ENCODE measurements at places on chromosomes 6 and 20. TPM values are rescaled to one million over a fixed set of nuclear protein-coding genes. Genes with fewer than 3 reads are reported as not detected.

Gene REV3L
- total RNA-seq: 17.4 TPM

Gene KCNK16
- not detected for total RNA-seq

Gene POM121L2
- total RNA-seq: not detected

Gene ZNF165
- 5.1 TPM for total RNA-seq

- no peak overlapping the region for H3K4me3 ChIP-seq
- no peak overlapping the region for H3K27ac ChIP-seq
- no peaks in the 10 kb centered on the region for H3K27me3 ChIP-seq
- DNase-seq: no peak
- no peaks in the 10 kb centered on the region for H3K36me3 ChIP-seq
Observed at GRCh38 chr6:68655028-68655427, 19.9 kb downstream of the ADGRB3 start.

GRCh38 chr20:54065601-54066038 lies 4.8 kb downstream of the BCAS1 start:
- H3K27me3 ChIP-seq: no peaks in the 10 kb centered on the region
- H3K4me1 ChIP-seq: peaks cover 33% of the 10 kb centered on the region
- no peaks in the 10 kb centered on the region for H3K36me3 ChIP-seq
- no peak for DNase-seq
- H3K27ac ChIP-seq: no peak overlapping the region
- H3K4me3 ChIP-seq: no peak overlapping the region

DNA sequence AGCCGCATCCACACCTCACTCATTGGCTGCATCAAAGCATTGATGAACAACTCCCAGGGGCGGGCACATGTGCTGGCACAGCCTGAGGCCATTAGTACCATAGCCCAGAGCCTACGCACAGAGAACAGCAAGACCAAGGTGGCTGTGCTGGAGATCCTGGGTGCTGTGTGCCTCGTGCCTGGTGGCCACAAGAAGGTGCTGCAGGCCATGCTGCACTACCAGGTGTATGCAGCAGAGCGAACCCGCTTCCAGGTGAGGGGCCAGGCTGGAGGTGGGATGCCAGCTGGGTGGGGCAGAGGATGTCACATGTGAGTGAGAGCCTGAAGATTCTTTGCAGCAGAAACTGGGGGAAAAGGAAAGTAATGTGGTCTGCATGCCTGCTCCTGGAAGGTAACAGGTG lies 66.7 kb downstream of the MOCS1 start:
- H3K36me3 ChIP-seq: no peaks in the 10 kb centered on the region
- H3K4me1 ChIP-seq: no peaks in the 10 kb centered on the region
- DNase-seq: no peak
- H3K27me3 ChIP-seq: peaks cover 7% of the 10 kb centered on the region
- no peak overlapping the region for H3K27ac ChIP-seq
- no peak overlapping the region for H3K4me3 ChIP-seq

DNA sequence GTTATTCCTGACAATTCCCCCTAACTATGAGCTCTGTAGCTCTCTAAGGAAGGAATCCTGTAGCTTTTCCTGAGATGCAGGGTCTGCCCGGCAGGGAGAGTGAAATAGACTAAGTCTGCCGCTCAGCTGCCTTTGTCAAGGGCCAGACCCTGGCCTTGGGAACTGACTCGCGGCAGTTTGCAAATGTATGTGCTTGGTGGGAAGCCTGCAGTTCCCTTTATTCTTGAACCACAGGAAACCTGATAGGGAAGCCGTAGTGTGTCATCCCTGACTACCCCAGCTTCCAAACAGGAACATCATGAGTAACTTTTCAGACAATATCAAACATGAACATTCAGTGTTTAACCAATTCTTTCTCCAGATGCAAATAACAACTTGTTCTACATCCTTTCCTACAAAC lies 78.7 kb upstream of the IFNGR1 start:
- H3K36me3 ChIP-seq: no peaks in the 10 kb centered on the region
- DNase-seq: no peak
- H3K4me1 ChIP-seq: peaks cover under 1% of the 10 kb centered on the region
- no peak overlapping the region for H3K27ac ChIP-seq
- H3K4me3 ChIP-seq: no peak overlapping the region

- peaks cover 59% of the 10 kb centered on the region for H3K4me1 ChIP-seq
- H3K4me3 ChIP-seq: peak overlapping the region; percentile 75
- peaks cover 3% of the 10 kb centered on the region for H3K36me3 ChIP-seq
- no peak for DNase-seq
- H3K27me3 ChIP-seq: no peaks in the 10 kb centered on the region
Observed at GRCh38 chr6:136761227-136761922, 30.9 kb downstream of the MAP3K5 start.

GRCh38 chr6:116012951-116013350 lies 47.7 kb downstream of the FRK start:
- H3K36me3 ChIP-seq: no peaks in the 10 kb centered on the region
- H3K4me1 ChIP-seq: peaks cover 15% of the 10 kb centered on the region

- DNase-seq: no peak
- H3K36me3 ChIP-seq: no peaks in the 10 kb centered on the region
- no peak overlapping the region for H3K4me3 ChIP-seq
- H3K27ac ChIP-seq: no peak overlapping the region
Observed at GRCh38 chr6:53251033-53251672, 97.6 kb downstream of the ELOVL5 start.

GRCh38 chr20:47280228-47280627 lies 76.3 kb downstream of the ZMYND8 start:
- H3K27ac ChIP-seq: no peak overlapping the region
- H3K4me1 ChIP-seq: peaks cover 33% of the 10 kb centered on the region

GRCh38 chr6:21785164-21785563 lies 191.6 kb downstream of the SOX4 start:
- no peak overlapping the region for H3K4me3 ChIP-seq
- no peaks in the 10 kb centered on the region for H3K27me3 ChIP-seq
- H3K36me3 ChIP-seq: no peaks in the 10 kb centered on the region
- no peak overlapping the region for H3K27ac ChIP-seq

DNA sequence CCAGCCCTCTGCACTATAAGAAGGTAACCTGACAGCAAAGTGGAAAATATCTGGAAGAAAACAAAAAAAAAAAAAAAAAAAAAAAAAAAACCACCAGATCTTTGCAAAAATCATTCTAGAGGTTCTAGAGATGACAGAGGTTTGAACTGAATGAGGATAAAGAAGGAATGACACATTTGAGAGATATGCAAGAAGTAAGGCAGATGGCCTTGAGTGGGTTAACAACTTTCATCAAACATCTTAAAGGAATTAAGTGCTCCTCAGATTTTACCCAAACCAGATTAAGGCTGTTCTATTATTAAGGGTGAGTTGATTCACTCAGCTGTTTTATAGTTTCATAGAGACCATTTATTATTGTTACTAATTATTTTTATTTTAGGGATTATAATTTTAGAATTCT lies 62.0 kb downstream of the RSPO3 start:
- no peak overlapping the region for H3K27ac ChIP-seq
- H3K4me1 ChIP-seq: no peaks in the 10 kb centered on the region
- H3K27me3 ChIP-seq: peaks cover 11% of the 10 kb centered on the region
- H3K36me3 ChIP-seq: no peaks in the 10 kb centered on the region

GRCh38 chr20:7151676-7152470 lies 384.4 kb downstream of the BMP2 start:
- H3K4me1 ChIP-seq: no peaks in the 10 kb centered on the region
- H3K27ac ChIP-seq: no peak overlapping the region
- H3K4me3 ChIP-seq: no peak overlapping the region
- H3K36me3 ChIP-seq: no peaks in the 10 kb centered on the region
- no peak for DNase-seq

DNA sequence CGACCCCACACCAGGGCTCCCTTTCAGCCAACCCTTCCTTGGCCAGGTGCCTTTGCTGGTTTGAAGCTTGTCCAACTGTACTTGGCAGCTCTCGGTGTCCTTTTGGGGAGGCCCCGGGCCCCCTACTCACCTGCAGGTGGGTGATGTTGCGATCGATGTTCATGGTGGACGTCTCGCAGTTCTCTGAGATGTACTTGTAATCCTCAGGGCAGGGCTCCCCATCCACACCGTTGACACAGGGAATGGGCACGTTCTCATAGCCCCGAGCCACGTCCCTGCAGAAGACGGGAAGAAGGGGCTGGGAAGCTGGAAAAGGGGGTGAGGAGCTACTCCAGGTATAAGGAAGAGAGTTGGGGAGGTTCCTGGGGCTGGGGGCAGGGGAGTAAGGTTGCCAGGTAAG lies 4.9 kb upstream of the SLC44A4 start:
- no peak overlapping the region for H3K4me3 ChIP-seq
- no peak overlapping the region for H3K27ac ChIP-seq

All from activated T-cell treated with anti-CD3 and anti-CD28 coated beads, Interleukin-2, amount 50 U/mL, for 72 hours (primary cell).